Activated naive CD4-positive, alpha-beta T cell treated with anti-CD3 and anti-CD28 coated beads for 36 hours (primary cell): ENCODE measurements at places on chromosomes 2 and 18.

- no peak for DNase-seq
Observed at GRCh38 chr2:42789751-42790150, 2.6 kb downstream of the HAAO start.

DNA sequence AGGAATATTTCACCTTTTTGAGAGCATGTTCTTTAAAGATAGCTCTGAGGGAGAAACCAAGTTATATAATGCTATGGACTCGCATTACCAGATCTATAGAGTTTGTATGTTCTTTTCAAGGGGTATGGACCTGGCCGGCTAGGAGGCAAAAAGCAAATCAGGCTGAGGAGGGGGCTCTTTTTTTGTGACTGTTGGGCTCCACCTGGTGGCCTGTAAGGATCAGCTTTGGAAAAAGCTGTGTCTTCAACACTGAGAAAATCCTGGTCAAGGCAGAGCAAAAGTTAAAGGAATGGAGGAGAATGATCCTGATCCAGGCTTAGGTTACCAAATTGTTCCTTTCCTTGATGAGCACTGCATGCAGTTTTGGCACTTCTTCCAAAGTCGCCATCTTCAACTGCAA, 180.5 kb downstream of the DIS3L2 start:
- peak; percentile 65 for DNase-seq

- no peak for DNase-seq
Observed at GRCh38 chr2:62302631-62303435, 106.9 kb downstream of the B3GNT2 start.

DNA sequence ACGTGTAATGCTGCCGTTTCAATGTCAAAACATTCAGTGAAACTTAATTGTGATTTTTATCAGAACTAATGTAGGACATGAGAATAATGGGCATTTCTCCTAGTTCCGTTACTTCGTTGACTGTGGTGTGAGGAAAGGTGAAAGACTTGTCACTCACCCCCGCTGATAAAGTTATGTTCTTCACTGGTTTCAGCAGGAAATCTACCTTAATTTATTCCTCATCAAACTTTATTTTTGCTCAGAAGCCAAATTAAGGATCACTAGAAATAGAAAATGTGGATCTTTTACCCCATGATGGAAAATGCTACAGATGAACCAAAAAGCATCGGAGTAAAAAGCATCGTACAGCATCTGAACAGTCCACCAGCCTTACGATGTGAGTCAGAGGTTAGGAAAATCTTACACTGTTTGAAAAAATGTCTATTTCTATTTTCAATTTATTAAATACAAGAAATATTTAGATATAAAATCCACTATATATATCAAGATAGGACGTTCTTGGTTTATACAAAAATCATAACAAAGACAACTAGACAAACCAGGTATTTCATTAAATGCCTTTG, 1.0 kb upstream of the ROCK1 start:
- DNase-seq = no peak

- DNase-seq = no peak
Observed at GRCh38 chr2:180033993-180034894, 27.1 kb upstream of the CWC22 start.

DNA sequence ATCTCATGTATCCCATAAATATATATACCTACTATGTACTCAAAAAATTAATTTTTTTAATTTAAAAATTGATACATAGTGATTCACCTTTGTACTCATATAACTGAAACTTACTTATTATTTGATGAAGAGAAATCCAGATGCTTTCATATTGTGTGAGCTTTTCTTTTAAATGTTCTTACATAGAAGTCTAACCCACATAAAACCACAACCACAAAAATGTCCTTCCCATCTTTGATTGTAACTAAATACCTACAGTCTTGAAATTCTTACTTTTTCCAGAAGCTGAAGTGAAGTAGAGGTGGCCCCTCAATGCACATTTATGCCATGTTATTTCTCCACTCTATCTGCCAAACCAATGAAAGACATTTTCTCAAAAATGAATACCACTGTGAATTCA, 117.9 kb upstream of the COL5A2 start:
- no peak for DNase-seq

DNA sequence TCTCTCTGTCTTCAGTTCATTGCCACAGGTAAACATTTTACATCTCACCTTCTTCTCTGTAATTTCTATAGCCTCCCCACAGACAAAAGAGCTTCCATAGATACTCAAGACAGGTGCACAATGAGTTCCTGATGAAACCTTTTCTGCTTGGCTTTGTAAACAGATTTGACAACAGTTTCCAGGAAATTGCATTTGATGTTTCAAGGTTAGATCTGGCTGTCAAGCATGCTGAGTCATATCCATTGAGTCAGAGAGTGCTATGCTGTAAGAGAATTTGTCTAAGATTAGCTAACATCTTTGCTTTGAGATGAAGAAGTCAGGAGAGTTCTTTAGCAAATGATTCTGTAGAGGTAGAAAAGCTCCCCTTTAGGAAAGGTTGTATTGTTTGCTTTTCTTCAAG, 40.6 kb upstream of the MAP2 start:
- DNase-seq = no peak
